ENCODE measurements at places on chromosomes 12 and 14. TPM values are rescaled to one million over a fixed set of nuclear protein-coding genes. Genes with fewer than 3 reads are reported as not detected.

The ACTN1 gene
- total RNA-seq: 883 TPM

The MSI1 gene
- total RNA-seq: 0.32 TPM

The HOXC13 gene
- total RNA-seq: 0.32 TPM

The TPH2 gene
- total RNA-seq: not detected

The AKAP5 gene
- total RNA-seq: 2.9 TPM

The FZD10 gene
- 1.2 TPM for total RNA-seq

The DENND5B gene
- total RNA-seq: 22.5 TPM

The ARHGEF25 gene
- total RNA-seq: 72.0 TPM
